ENCODE measurements at places on chromosomes 11 and 22.

DNA sequence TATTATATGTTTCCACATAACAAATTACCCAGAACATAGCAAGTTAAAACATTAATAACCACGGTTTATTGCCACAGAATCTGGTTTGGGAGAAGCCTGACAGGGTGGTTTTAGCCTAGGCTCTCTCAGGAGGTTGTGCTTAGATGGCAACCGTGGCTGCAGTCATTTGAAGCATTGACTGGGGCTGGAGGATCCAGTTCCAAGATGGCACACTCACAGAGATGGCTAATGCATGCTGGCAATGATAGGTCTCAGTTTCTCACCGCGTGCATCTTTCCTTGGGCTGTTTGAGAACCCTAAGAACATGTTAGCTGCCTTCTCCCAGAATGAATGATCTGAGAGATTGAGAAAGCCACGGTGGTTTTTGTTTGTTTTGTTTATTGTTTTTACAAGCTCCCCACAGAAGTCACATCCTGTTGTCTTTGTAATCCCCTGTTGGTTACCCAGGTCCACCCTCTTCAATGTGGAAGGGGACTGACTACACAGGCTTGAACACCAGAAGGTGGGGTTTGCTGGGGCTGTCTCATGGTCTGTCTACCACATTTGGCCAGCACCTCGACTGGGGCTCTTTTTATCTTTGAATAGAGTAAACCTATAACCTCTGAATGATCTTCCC, 36.6 kb upstream of the GRAMD1B start:
- DNase-seq, result no peak

- peak; percentile 32 for DNase-seq
Observed at GRCh38 chr11:123166071-123166559, 28.9 kb downstream of the CLMP start.

GRCh38 chr11:73053964-73054363, 88.2 kb downstream of the FCHSD2 start:
- DNase-seq, result no peak

- no peak for DNase-seq
Observed at GRCh38 chr11:100876815-100877520, 189.9 kb downstream of the ARHGAP42 start.

DNA sequence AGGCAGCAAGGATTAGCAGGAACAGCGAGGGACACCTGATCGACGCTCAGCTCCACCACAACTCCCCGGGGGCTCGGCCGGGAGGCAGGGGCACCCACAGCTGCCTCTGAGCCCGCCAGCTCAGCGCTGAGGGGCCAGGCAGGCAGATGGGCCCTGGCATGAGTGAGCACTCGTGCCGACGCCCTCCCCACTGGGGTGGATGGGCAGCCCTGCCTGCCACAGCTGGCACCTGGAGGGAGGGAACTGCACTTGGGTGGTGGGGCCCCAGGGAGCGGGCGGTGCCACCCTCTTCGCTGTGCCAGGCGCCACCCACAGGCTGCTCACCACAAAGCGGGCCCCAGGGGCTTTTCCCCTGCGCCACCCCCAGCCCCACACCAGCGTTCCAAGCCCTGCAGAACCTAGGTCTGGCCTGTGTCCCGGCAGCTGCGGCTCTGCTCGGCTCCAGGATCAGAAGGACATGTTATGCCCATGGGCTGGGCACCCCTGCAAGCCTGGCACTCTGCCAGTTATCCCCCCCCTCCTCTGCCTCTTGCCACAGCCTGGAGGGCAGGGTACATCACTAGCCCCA, 28.8 kb downstream of the WNT7B start:
- no peak for DNase-seq

DNA sequence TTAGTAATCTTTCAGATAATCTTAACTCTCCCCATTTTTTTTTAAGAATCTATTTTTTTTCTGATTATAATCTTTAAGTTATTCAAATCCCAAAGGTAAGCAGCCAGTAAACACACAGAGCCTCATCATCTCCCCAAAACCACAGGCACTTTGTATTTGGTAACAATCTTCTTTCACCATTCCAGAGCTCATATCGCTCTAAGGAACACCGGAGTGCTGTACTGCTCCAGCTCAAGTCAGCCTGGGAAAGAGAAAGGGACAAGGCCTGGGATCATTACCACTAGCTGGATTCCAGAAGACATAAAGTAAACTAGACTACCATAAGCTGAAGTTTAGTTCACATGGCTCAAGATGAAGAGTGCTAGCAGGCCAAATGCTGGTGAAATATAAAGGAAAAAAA, 73.0 kb upstream of the APOA1 start:
- DNase-seq, result no peak

GRCh38 chr11:45448561-45448960, 162.4 kb upstream of the SYT13 start:
- DNase-seq, result no peak

DNA sequence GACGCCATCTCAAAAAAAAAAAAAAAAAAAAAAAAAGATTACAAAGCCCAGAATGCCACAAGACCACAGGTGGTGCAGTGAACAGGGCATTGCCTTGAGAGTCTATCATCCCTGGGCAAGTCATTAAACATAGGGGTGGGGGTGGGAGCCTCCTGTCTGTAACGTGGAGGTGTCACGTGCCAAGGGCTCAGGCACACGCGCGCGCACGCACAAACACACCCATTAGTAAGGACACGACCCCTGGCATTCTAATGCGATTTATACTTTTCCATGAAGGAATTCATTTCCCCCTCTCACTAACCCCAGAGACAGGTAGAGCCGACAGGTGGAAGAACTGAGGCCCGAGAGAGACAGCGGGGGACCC, 5.8 kb upstream of the GCAT start:
- peak; percentile 39 for DNase-seq

DNA sequence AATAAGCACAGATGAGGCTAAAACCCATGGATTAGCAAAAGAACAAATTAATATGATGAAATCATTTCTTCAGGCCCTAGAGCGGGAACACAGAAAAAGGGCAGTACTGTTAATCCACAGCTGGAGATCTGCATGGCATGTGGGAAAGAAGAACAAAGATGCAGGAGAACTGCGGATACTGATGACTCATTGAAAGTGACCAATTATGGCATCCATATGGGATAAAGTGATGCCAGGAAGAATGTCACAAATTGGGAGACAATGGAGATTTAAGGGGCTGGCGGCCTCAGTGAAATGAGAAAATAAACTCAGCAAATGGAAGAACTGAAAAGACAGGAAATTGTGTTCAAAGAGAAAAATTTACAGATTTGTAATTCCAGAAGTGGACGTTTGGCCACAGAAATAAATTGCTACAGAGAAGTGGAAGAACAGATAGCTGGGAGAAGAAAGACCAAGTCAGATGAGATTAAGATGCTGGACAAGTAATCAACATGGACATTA, 39.4 kb downstream of the SIK3 start:
- no peak for DNase-seq

DNA sequence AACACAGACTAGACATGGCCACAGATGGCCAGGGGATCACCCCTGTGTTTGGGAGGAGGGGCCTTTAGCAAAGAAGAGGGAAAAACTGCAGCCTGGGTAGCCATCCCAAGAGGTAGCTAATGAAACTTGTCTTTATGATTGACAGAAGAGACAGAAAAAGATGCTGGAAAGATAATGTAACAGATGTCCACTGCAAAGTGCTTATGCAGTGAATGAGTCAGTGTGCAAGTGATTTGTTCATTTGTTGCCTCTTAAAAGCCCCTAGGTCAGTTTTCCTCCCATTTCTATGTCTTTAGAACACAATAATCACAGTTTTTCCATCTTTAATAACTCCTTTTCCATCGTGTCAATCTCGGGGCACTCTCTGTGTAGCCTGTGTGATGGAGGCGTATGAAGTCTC, 57.2 kb downstream of the INSC start:
- no peak for DNase-seq

Measured in cerebellar cortex (tissue), 1 donor.